ENCODE measurements at places on chromosomes 13 and 19.

DNA sequence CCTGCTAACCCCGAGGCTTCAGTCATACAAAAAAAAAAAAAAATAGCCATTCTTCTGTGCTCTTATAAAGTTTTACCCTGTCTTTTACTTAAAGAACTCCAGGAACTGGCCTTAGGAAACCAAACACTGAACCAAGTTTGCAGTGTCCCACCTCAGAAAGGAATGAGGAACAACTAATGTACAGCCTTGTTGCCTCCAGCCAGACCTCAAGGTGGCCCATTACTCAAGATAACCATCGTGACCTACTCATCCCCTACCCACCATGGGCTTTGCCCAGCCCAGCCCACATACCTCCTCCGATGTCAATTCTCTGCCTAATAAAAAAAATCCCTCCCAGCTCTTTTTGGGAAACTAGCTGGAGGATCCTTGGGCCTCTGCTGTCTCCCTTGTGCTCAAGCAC, 133.2 kb downstream of the STARD13 start:
- DNase-seq, result no peak

DNA sequence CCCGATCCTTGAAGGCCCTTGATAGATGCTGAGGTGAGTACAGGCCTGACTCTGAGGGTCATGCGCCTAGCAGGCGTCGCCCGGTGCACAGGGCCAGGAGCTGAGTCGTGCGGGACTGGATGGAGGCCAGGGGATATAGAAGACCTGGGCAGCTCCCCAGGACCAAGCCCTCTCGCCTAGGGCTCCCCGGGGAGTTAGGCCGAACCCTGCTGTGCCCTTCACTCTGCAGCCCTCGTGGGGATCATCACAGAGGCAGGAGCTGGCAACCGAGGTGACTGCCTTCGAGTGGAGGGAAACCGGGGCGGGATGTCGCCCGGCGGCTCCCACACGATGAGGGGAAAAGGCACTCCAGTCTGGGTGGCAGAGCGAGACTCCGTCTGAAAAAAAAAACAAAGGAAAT, 11.7 kb downstream of the CSNK1G2 start:
- no peak for DNase-seq

- no peak for DNase-seq
Observed at GRCh38 chr13:28440774-28441504, 54.0 kb downstream of the FLT1 start.

DNA sequence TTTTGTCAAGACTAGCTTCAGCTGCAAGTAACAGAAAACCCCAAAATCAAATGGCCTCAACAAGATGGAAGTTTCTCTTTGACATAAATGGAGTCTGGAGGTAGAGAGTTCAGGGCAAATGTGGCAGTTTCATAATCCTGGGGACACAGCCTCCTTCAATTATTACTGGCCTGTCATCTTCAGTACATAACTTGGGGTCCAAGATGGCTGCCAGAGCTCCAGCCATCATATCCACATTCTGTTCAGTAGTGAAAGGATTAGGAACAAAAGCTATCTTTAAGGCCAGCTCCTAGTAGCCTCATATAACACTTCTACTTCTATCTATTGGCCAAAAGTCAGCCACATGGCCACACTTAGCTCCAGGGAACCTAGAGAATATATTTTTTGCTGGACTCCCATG, 15.0 kb upstream of the IGSF23 start:
- no peak for DNase-seq

DNA sequence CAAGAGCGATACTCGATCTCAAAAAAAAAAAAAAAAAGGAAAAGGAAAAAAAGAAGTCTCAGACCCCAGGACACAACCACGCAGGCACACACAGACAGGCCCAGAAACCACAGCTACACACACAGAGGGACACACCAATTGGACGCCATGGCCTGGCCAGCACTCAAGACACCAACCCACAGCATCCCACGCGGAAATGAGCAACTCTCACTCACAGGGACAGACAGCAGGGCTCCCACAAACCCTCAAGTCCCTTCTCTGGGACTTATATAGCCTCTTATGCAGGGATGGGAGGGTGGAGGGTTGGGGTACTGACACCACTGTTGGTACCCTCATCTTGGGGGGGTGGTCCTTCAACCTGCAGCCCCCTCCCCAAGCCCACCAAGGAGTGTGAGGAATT, 5.9 kb downstream of the NOTCH3 start:
- no peak for DNase-seq

GRCh38 chr13:98371516-98372023, 194.5 kb upstream of the RNF113B start:
- no peak for DNase-seq

DNA sequence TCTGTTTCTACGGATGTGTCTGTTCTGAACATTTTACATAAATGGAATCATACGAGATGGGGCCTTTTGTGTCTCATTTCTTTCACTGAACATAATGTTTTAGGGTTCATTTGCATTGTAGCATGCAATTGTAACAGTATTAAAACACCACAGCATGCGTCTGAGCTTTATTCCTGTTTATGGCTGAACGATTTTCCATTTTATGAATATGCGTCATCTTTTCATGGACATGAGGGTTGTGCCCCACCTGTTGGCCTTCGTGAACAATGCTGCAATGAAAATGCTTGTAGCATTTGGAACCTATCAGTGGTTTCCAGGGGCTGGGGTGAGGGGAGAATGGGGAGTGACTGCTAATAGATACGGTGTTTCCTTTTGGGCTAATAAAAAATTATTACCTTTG, 5.1 kb downstream of the OR10H1 start:
- no peak for DNase-seq

DNA sequence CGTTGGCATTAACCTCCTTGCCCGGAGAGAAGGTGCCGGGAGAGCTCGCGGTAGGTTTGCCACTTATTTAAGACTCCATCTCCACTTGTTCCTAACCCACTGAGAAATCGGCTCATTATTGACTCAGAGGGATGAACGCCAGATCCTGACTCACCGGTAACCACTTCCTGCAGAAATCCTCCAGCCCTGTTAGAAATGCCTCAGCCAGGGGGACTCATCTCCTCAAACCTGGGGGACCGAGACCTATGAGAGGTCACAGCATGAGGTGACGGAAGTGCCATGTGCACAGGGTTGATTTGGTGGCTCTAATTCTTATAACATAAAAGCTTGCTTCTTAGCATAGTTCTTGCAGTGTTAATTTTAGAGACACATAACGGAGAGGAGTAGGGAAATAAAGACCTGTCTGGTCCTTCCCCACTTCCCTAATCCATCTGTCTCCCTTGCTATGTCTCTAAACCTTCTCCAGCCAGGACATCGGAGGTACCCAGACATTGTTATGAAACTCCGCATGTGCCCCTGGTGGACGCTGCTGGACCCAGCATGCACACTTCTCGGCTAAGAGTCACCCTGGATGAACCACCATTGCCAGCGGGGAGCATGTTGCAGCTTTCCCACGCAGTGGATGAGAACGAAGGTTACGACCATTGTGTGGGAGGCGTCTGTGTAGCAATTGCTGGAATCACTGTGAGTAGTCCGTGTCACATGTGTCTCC, 158.9 kb downstream of the EFNB2 start:
- DNase-seq, result no peak

DNA sequence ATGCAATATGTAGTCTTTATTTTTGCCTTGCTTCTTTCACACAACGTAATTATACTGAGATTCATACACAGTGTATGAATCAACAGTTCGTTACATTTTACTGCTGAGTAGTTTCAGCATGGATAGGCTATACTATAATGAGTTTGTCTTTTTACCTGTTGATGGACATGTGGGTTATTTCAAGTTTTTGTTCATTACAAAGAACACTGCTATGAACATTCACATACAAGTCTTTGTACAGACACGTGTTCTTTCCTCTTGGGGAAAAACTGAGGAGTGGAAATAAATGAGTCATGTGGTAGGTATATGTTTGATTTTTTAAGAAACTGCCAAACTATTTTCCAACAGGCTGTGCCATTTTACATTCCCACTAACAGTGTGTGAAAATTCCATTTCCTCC, 35.1 kb downstream of the ENOX1 start:
- no peak for DNase-seq

DNA sequence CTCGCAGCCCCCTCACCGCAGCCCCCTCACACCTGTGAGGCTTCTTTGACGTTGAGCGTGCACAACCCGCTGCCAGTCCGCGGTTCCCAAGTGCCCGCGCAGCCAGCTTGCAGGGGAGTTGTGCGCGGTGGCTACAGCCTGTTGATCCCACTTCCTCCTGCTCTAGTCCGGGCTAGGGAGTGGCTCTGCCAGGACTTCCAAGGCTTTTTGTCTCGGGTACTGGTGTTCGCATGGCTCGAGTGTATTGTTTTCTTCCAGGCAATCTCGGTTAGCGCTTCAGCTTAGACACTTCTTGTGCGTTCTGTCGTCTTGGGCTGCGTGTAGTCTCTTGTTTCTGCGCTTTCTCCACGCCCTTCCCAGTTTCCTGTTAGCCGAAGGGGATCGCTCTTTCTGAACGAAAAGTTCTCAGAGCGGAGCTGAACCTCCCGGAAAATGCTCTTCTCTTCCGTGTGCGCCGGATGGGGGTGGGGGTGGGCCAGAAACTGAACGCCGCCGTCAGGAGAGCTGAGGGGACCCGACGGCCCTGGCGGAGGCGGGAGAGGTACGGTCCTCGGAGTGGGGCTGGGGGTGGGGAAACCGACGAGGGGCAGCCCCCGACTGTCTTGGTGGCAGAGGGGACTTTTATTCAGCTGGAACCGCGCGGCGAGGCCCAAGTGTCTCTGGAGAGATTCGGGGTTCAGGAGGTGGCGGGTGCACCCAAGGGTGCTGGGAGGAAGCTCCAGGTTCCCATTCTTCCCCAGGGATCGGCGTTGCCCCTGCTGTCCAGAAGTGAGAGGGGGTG, 697 bp upstream of the DGKH start:
- DNase-seq, result peak; percentile 31

DNA sequence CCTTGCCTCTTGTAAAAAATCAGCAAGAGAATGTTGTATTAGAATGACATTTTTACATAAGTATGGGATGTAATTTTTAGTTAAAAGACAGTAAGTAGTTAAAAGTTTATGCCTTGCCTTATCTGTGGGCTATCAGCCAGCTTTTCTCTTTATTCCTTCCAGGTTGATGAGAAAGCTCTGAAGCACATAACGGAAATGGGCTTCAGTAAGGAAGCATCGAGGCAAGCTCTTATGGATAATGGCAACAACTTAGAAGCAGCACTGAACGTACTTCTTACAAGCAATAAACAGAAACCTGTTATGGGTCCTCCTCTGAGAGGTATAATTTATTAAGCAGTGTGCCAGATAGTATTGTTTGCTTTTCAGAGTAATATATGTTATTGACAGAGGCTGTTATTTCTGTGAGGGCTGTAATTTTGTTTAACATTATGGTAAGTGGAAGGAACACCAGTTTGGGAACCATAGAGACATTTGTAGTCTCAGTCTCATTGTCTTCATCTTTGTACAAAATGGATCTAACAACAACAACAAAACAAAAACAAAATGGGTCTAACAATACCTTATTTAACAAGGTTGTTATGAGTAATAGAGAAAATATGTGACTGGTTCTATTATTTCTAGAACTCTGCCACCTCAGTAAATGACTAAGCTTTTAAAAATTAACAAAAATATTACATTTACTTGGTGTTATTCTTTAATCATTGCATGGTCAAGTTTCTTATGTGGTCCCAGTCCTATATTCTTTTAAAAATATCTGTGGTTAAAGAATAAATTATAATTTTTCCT, 112.8 kb downstream of the TDRD3 start:
- DNase-seq, result no peak

- no peak for DNase-seq
Observed at GRCh38 chr19:18603958-18604819, 2.4 kb downstream of the CRLF1 start.

DNA sequence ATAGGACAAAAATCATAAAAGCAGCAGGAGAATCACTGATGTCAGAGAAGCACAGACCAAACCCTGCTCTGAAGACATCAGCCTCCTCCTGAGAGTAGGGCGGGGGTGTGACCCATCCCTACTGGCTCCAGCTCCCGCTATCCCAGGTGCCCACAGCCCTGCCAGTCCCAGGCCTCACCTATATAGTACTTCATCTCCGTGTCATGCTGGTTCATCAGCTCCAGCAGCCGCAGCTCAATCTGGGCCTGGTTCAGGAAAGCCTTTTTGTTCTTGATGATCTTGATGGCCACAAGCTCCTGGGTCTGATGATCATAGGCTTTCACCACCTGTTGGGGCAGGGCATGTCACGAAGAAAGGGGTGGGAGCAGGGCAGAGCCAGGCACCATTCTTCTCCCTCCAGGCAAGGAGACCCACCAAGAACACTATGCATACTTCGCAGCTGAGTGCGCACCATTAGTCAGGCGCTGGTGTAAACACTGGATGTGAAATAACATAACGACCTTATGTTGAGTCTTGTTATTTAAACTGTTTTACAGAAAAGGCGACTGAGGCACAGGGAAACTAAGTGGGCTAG, 4.2 kb downstream of the DYRK1B start:
- DNase-seq, result no peak

DNA sequence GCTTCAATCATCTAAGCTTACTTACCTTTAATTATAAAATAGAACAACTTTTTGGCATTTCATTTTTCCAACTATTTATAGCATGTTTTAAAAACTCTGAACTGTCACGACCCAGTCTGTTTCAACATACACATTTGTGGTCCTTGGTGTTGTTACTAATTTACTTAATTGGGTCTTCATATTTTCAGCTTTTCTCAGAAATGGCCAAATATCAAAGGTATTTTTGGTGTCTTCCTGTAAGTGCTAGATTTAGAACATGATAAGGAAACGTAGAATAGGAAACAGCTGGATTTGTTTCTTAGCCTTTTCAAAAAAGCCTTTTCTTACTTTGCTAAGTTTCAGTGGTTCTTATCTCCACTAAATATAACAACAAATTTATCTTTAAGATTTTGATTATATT, 11.4 kb downstream of the LPAR6 start:
- DNase-seq, result no peak

GRCh38 chr19:40674291-40674690, 16.2 kb downstream of the NUMBL start:
- no peak for DNase-seq

DNA sequence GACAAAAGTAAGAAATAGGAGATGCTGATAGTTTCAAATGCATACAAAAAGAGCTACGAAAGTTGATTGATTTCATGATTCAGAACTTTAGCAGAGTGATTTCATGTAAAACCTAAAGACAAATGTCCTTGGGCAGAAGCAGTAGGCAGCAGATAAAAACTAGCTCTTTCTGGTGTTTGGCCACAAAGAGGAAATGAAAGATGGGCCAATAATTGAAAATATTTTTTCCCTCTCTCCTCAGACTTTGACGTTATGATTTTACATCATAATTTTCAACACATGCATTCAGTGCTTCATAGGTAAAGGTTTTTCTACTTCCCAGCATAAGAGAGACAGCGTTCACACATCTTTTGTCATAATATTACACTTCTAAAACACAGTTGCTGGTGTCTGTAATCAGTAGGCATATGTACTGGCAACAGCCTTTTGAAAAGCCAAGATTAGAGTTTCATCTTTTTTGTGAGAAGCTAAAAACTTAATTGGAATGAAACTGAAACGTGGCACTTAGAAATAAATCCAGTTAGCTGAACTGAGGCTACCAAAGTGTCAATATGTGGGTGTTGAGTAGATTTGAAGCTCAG, 9.3 kb downstream of the SCEL start:
- no peak for DNase-seq

GRCh38 chr13:99439850-99440604, 61.2 kb upstream of the TM9SF2 start:
- DNase-seq, result no peak

GRCh38 chr13:110314516-110315245, 7.6 kb downstream of the COL4A2 start:
- DNase-seq, result no peak

- DNase-seq, result no peak
Observed at GRCh38 chr13:28550091-28550490, 55.2 kb upstream of the FLT1 start.

GRCh38 chr19:43668406-43669109, 1.4 kb downstream of the PLAUR start:
- DNase-seq, result peak; percentile 94

All from germinal center (tissue), 1 donor.